EL (cell line): ENCODE measurements at places on chromosomes 6 and 20.

DNA sequence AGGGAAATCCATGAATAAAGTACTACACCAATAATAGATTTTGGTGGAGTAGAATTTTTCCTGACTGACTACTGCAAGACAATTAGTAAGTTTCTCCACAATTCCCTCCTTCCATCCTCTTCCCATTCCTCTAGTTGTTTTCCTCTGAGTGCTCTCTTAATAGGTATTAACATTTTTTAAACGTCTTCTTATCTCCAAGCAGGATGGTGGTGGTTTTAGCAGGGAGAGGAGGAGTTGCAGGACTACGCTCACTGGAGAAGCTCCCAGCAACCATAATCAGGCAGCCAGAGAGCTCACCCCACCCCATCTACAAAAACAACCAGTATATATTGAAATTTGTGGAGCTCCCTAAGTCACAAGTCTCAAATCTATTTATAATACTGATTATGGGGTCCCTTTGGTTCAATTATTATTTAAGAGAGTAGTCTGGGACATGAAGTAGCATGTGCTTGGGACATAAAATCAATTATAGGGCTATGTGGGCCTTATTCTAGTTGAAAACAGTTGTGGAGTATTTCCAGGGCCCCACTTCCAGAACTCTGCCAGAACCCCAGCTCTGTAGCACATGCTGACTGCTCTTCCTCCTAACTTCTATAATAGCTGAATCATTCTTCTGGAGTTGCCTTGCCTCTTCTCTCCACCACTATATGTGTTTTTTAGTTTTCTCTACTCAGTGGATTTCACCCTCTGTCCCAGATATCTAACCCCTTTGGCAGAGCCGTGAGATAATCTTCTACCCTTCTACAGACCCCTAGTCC is 49.8 kb downstream of the MYB start:
- no peak for DNase-seq

- no peak for DNase-seq
These were observed 1.0 kb upstream of the RBM24 start for GRCh38 chr6:17280138-17280537.

DNA sequence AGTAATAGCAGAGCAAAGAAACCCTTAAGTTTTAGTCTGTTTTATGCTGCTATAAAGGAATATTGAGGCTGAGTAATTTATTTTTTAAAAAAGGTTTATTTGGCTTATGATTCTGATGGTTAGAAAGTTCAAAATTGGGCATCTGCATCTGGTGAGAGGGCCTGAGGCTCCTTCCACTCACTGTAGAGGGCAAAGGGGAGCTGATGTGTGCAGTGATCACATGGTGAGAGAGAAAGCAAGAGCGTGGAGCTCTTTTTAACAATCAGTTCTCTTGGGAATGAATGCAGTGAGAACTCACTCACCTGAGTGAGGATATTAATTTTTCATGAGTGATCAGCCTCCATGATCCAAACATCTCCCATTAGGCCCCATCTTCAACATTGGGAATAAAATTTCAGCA is 36.4 kb upstream of the SAMD3 start:
- DNase-seq, result no peak

DNA sequence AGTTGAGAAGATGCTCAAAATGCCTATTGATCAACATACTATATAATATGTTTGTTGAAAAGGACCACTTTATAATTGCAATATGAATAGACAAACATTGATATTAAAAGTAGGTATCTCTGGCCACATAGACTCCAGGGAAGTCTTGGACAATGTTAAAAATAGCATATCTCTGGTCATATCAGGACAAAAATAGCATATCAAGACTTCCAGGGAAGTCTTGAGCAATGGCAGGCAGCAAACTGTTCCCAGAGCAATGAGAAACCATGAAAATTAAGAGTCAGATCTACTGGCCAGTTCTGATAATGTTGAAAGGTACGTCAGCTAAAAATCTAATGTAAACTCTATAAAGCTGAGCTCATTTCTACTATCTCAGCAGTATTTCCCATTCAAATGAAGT is 1130.3 kb upstream of the CITED2 start:
- no peak for DNase-seq
